A673 (cell line): ENCODE measurements at places on chromosomes 4 and X. TPM values are rescaled to one million over a fixed set of nuclear protein-coding genes. Genes with fewer than 3 reads are reported as not detected.

DNA sequence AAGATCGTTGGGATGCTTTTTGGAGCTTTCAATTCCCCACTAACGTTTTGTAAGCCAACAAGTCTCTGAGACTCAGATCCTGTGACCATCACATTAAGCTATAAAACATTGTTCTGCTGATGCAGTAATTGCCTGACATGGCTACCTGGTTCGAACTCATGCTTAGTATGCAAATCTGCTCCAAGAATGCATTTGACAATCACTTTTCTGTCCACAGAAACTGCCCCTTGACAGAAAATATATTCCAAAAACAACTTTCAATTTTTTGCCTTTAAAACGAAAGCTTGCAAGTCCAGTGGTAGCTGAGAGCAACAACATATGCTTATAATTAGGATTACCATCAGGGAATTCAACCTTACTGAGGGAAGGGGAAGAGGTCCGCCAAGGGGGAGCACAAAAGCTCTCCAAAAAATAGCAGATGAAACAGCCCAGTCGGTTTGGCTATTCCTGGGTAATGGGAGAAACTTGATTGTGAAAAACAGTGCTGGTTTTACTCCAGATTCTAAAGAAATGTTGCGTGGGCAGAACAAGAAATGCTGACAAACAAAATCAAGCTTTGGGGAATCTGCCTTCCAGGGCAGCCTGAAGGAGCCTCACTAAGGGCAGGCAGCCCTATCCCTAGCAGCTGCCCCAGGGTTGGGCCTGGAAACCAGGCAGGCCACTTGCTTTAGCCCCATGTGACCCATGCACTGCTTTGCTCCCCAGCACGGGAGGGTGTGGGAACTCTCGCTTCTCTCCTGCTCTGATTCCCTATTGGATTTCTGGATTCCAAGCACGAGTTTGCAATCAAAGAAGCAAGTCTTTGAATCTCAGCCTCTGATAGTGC is 160.7 kb upstream of the LDB2 start:
- no peaks in the 10 kb centered on the region for H3K27me3 ChIP-seq
- peak; percentile 19 for DNase-seq
- no peaks in the 10 kb centered on the region for H3K36me3 ChIP-seq
- peaks cover 17% of the 10 kb centered on the region for H3K4me1 ChIP-seq
- H3K27ac ChIP-seq = no peak overlapping the region
- H3K4me3 ChIP-seq = no peak overlapping the region

DNA sequence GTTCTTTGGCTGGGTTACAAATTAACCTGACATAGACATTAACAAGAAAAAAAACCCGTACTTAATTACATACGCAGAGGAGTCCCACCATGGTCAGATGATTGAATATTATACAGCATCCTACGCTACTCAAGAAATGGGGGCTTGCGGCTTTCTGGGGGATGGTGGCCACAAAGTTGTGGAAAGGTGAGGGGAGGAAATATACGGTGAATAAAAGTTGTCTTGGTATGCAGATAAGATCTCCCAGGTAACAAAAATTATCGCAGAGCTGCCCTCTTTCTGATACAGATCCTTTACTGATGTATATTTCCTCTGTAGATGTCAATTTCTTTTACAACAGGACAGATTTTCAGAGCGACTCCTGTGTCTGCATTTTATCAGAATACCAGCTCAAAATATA is 890 bp downstream of the DCAF16 start:
- H3K27me3 ChIP-seq = no peaks in the 10 kb centered on the region
- no peak for DNase-seq
- H3K4me1 ChIP-seq = peaks cover 24% of the 10 kb centered on the region
- H3K27ac ChIP-seq = peak overlapping the region; percentile 94
- H3K4me3 ChIP-seq = peak overlapping the region; percentile 72
- H3K36me3 ChIP-seq = peaks cover 36% of the 10 kb centered on the region

DNA sequence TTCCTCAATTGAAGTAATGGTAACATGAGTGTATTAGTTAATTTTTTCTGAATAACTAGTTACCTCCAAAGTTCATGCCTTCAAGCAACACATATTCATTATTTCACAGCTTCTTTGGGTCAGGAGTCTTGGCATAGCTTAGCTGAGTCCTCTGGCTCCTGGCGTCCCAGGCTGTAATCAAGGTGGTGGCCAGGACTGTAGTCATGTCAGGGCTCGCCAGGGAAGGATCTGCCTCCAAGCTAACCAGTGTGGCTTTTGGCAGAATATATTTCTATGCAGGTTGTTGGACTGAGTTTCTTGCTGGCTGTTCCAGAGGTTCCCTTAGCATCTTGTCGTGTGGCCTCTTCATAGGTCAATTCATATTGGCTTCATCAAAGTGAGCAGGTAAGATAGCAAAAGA is 10.0 kb upstream of the HS3ST1 start:
- H3K27ac ChIP-seq = no peak overlapping the region
- DNase-seq = no peak
- no peaks in the 10 kb centered on the region for H3K36me3 ChIP-seq
- no peak overlapping the region for H3K4me3 ChIP-seq

GRCh38 chr4:101977076-101977475 is 186.5 kb downstream of the BANK1 start:
- no peaks in the 10 kb centered on the region for H3K4me1 ChIP-seq
- H3K27ac ChIP-seq = no peak overlapping the region
- H3K4me3 ChIP-seq = no peak overlapping the region
- H3K27me3 ChIP-seq = no peaks in the 10 kb centered on the region

DNA sequence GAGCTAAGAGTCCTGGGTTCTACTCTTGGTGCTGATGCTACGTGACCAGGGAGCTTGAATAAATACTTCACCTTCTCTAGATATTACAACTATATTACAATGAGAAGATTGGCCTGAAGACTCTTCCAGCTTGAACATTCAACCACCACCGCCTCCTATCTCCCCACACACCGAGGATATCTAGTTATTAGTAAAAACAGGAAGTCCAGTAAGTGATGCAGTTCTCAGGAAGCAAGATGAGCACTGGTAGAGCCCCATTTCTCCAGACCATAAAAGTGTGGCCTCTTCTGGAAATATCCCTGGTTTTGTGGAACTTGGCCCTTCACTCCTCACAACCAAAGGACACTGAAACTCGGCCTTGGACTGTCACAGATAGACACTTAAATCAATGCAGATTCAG is 18.5 kb downstream of the PJA1 start:
- H3K4me1 ChIP-seq = no peaks in the 10 kb centered on the region
- DNase-seq = no peak
- H3K4me3 ChIP-seq = no peak overlapping the region
- no peak overlapping the region for H3K27ac ChIP-seq
- H3K36me3 ChIP-seq = no peaks in the 10 kb centered on the region
- no peaks in the 10 kb centered on the region for H3K27me3 ChIP-seq

The NEIL3 gene
- total RNA-seq = 21.9 and 24.0 TPM in 2 replicates

DNA sequence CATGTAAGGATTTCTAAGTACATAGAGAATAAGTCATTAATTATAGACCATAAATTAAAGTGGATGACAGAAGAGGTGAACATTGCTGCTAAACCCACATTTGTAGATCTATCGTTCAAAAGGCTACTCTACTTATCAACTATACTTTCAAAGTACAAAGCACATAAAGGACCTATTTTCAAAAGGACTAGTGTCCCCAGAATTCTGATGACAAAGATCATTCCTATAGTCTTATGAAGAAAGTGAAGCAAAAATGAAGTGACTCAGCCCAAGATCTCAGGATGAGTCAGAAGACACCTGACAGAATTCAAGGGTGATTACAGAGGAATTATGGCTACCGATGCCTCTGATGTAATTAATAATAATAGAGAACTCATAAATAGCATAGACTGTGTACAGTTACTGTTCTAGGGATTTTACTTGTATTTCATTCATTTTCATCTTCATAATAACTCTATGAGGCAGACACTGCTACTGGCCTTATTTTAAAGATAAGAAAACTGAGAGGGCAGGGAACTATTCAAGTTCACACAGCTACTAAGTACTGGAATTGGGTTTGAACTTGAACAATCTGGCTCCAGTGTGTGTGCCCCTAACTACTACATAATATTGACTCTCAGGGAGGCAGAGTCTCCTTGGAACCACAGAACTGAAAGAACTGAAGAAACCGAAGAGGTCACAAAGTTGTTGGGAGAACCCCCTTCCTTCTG is 17.1 kb downstream of the USP46 start:
- H3K36me3 ChIP-seq = no peaks in the 10 kb centered on the region
- H3K4me1 ChIP-seq = no peaks in the 10 kb centered on the region
- no peak overlapping the region for H3K4me3 ChIP-seq
- H3K27me3 ChIP-seq = no peaks in the 10 kb centered on the region
- DNase-seq = no peak

- H3K4me3 ChIP-seq = no peak overlapping the region
- no peaks in the 10 kb centered on the region for H3K27me3 ChIP-seq
- no peak for DNase-seq
- no peak overlapping the region for H3K27ac ChIP-seq
- no peaks in the 10 kb centered on the region for H3K36me3 ChIP-seq
Measured at GRCh38 chr4:6901669-6902317, 7.8 kb upstream of the TBC1D14 start.

The ALAS2 gene
- not detected in 2 replicates for total RNA-seq

DNA sequence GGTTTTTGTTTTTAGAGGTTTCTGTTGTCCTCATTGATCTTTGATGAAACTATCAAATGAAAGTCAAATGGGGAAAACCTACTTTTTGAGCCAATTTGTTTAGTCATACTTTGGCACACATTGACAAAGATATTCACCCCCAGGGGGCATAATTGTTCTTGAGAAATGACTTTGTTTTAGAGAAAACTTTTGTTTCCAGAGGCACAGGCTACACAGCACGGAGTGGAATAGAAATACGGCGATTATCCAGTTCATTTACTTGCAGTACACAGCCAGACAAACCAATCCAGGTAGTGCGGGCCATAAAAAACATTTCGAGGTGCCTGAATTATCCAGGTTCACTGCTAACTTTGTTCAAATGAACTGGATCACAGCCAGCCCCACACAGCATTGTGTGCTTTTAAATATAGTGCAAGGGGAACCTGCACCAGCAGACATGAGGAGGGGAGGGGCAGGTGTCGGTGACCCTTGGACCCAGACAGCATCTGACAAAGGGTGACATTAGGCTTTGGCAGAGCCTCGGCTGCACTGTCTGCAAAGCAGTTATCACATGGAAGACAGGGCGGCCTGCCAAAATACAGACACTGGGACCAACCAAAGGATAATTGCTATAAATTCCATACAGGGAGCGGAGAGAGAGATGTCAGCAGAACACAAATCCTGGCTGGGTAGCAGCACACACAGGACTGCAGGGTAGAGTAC is 179.6 kb upstream of the NOCT start:
- DNase-seq = peak; percentile 21
- no peak overlapping the region for H3K4me3 ChIP-seq
- no peaks in the 10 kb centered on the region for H3K36me3 ChIP-seq
- no peaks in the 10 kb centered on the region for H3K4me1 ChIP-seq

GRCh38 chrX:154396973-154397887 is 947 bp upstream of the RPL10 start:
- no peaks in the 10 kb centered on the region for H3K4me1 ChIP-seq
- no peaks in the 10 kb centered on the region for H3K27me3 ChIP-seq
- peak; percentile 61 for DNase-seq

The NHS gene
- total RNA-seq = 0.13 and 0.37 TPM in 2 replicates

GRCh38 chr4:56320293-56320692 is 67.0 kb downstream of the AASDH start:
- no peaks in the 10 kb centered on the region for H3K27me3 ChIP-seq
- no peak overlapping the region for H3K27ac ChIP-seq
- no peaks in the 10 kb centered on the region for H3K4me1 ChIP-seq
- H3K36me3 ChIP-seq = no peaks in the 10 kb centered on the region
- no peak overlapping the region for H3K4me3 ChIP-seq
- no peak for DNase-seq

- no peak overlapping the region for H3K4me3 ChIP-seq
- no peak for DNase-seq
- H3K4me1 ChIP-seq = no peaks in the 10 kb centered on the region
- H3K36me3 ChIP-seq = no peaks in the 10 kb centered on the region
- H3K27me3 ChIP-seq = no peaks in the 10 kb centered on the region
- no peak overlapping the region for H3K27ac ChIP-seq
Measured at GRCh38 chr4:42078184-42078801, 74.2 kb downstream of the BEND4 start.

The FANCB gene
- total RNA-seq = 16.8 and 17.4 TPM in 2 replicates

The ABCG2 gene
- not detected in 2 replicates for total RNA-seq

The FHIP1A gene
- 0.13 and 0.31 TPM in 2 replicates for total RNA-seq

DNA sequence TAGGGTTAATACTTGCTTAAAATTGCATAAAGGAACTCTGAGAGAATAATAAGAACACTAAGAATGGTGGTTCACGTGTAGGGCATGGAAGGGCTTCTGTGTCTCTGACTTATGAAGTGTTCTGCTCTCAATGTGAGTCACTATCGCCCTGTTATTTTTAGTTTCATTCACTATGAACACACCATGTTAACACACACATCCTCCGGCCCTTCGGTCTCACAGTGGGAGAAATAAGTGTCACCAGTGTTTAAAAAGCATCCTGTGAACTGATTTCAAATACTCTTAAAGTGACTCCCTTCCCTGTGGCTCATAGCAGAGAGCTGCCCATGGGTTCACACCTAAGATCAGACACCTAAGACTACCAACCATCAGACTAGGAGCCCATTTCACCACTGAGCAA is 33.8 kb upstream of the FGFBP2 start:
- no peak for DNase-seq
- H3K36me3 ChIP-seq = no peaks in the 10 kb centered on the region
- no peak overlapping the region for H3K4me3 ChIP-seq
- H3K27me3 ChIP-seq = no peaks in the 10 kb centered on the region
- no peaks in the 10 kb centered on the region for H3K4me1 ChIP-seq

DNA sequence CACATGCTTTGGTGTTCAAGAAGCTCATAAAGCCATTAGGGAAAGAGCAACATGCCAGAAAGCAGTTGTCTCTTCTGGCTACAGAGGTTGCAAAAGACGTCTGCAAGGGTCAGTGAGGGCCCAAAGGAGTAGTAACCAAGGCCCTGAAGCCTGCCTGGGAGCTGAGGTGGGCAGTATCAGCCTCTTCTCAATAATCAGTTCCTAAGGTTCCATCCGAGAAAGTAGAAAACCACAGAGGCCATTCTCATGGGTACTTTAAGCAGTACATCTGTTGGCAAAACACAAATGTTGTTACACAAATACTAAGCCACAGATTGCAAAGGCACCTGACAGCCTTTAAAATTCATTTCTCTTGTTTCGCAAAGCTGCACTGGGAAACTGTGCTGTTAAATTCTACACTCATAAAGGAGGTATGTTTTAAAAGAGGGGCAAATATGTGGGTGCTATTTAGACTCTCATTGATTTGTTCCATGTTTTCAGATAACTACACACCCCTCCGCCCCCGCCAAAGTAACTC is 37.7 kb downstream of the MECP2 start:
- no peaks in the 10 kb centered on the region for H3K36me3 ChIP-seq
- peaks cover 3% of the 10 kb centered on the region for H3K27me3 ChIP-seq
- no peak overlapping the region for H3K4me3 ChIP-seq
- H3K4me1 ChIP-seq = no peaks in the 10 kb centered on the region
- H3K27ac ChIP-seq = no peak overlapping the region

DNA sequence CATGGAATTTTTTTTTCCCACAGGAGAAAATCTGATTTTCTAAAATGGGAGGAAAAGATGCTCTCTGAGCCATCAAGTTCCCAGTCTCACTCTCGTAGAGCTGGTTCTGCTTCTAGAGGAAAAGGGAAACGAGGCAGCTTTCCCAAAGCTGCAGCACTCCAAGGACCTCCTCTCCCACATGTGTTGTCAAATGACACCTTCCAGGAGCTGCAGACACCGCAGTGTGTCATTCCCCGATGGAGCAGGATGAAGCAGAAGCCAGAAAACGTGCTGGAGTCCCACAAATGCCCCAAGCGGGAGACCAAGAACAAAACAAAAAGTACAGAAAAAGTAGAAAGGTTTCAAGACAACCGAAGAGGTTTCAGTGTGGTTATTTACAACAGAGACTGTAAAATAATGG is 348.1 kb downstream of the ARHGAP10 start:
- H3K36me3 ChIP-seq = no peaks in the 10 kb centered on the region
- no peaks in the 10 kb centered on the region for H3K4me1 ChIP-seq
- no peaks in the 10 kb centered on the region for H3K27me3 ChIP-seq
- no peak overlapping the region for H3K27ac ChIP-seq
- DNase-seq = no peak
